Right ventricle myocardium superior (tissue), 1 donor: ENCODE measurements at places on chromosomes 16 and 17. TPM values are rescaled to one million over a fixed set of nuclear protein-coding genes. Genes with fewer than 3 reads are reported as not detected.

GRCh38 chr17:56939869-56940484 lies 20.9 kb downstream of the COIL start:
- no peak for DNase-seq

- no peak for DNase-seq
Measured at GRCh38 chr16:72898216-72898825, 149.6 kb downstream of the ZFHX3 start.

DNA sequence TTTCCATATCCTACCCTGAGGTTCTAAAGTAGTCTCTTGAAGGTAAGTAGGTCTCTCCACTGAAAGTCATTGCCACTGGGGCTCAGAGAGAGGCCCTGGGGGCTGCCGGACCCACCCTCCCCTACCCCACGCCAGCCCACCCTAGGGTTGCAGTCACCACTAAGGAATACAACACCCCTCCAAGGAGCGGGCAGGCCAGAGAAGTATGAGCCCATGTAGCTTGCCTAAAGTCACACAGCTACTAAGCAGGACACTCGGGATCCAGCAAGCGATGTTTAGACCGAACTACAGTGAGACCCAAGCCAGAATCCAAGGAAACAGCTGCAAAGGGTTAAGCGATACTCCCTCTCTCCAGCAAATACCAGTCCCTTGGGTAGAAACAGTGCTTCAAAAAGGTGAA lies 27.0 kb downstream of the C16orf78 start:
- DNase-seq: no peak

DNA sequence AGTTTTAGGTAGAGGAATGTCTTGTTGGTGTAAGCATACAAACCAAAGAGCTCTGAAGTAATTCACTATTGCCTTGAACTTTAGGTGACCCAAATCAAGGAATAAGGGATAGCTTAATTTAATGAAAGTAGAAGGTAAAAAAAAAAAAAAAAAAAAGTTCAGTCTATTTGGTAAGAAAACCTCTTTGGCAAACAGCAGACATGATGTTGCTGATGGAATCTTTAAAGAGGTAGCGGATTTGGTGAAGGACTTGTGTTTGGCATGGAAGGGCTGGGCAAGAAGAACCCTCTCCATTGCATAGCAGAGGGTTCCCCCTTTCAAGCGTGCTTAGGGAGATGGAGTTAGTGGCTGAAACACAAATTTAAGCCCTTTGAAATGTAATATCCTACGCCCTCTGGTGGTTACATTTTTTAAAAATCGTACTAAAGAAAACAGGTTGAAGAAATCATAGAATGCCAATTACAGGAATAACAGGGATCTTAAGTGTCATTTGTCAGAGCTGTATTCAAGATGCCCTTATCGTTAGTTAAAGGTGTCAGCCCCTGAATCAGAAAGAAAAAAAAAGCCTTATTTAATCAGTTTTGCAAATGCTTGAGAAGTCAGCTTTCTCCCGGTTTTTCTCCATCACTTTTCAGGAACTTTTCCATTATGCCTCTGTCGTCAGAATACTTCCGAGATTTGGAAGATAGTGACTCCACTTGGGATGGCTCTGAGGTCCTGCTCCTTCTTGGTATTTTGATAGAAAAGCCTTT lies 383.1 kb downstream of the KCNJ2 start:
- DNase-seq: no peak

- peak; percentile 29 for DNase-seq
Measured at GRCh38 chr16:88374736-88375135, 8.0 kb upstream of the ZNF469 start.

- no peak for DNase-seq
Measured at GRCh38 chr17:8881606-8882005, 14.1 kb upstream of the PIK3R6 start.

GRCh38 chr17:33567223-33567622 lies 274.1 kb upstream of the ASIC2 start:
- no peak for DNase-seq

Gene SOCS3
- 10.5 TPM for total RNA-seq

Gene CCDC40
- 4.5 TPM for total RNA-seq

Gene TMEM238L
- not detected for total RNA-seq

Gene KRTAP3-2
- not detected for total RNA-seq
